ENCODE measurements at places on chromosomes 12 and 14.

DNA sequence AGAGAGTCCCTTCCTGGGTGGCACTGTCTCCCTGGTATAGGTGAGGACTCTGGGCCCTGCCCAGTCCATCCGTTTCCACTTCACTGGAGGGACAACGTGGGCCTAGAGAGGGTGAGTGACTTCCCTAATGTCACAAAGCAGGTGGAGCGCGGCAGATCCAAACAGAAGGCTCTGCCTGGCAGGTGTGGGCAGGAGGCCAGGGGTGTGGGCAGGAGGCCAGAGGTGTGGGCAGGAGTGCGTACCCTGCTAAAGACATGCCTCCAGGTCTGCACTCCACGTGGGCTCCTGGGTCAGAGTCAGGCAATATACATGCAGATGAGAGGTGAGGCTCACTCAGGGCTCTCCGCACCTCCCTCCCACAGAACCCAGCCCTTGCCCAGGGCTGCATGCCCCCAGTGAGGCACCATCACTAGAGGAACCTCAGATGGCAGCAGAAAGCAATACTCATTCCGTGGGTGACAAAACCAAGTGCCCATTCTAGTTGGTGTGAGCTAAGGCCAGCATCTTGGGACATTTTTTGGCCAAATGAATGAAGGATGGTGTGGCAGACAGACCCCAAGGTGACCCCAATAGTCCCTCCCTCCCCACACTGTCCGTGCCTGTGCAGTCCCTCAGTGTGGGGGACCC, 271.6 kb upstream of the RTL1 start:
- no peaks in the 10 kb centered on the region for H3K4me1 ChIP-seq
- DNase-seq, result peak; percentile 60
- H3K36me3 ChIP-seq, result no peaks in the 10 kb centered on the region
- H3K27me3 ChIP-seq, result no peaks in the 10 kb centered on the region

GRCh38 chr12:47591795-47592194, 114.0 kb downstream of the RPAP3 start:
- no peak overlapping the region for H3K27ac ChIP-seq
- DNase-seq, result no peak
- H3K4me1 ChIP-seq, result no peaks in the 10 kb centered on the region
- no peak overlapping the region for H3K4me3 ChIP-seq
- H3K27me3 ChIP-seq, result no peaks in the 10 kb centered on the region
- H3K36me3 ChIP-seq, result no peaks in the 10 kb centered on the region

DNA sequence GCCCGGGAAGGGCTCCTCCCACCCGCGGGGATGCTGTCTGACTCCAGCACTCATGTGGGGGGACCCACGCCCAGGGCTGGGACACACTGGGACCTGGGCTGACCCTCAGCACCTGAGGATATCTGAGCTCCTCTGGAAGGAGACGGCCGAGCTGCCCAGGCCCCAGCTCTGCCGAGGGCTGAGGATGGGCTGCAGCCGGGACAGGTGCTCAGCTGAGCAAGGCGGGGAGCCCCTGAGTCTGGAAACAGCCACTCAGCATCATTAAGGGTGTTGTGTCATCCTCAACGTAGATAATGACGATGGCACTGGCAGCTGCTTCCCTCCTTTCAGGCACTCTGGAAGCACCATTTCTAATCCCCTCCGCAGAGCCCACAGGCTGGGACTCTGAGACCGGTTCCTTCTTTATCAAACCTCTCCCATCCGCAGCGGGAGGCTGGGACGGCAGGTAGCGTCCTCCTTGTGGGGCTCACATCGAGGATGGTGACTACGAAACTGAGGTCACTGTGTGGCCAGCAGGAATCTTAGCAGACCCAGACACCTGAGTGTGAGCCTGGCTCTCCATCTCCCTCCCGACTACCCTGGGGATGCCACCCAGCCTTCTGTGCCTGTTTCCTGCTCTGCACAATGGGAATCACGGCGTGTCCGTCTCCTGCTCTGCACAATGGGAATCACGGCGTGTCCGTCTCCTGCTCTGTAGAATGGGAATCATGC, 26.7 kb upstream of the SFSWAP start:
- no peak overlapping the region for H3K27ac ChIP-seq
- no peaks in the 10 kb centered on the region for H3K27me3 ChIP-seq
- DNase-seq, result peak; percentile 61
- no peaks in the 10 kb centered on the region for H3K4me1 ChIP-seq

DNA sequence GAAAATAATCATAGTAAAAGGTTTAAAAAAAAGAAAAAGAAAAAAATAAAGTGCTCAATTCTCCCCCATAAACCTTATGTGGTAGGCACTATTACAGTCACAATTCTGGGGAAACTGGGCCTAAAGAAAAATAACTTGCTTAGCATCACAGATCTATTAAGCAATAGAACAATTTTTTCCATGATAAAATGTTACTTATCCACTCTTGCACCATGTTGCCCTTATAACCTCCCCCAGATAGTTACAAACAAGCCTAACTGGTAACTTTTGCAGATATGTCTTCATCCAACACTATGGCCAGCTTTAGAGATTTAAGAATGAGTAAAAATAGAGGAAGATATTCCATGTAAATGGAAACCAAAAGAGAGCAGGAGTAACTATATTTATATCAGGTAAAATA, 164.8 kb downstream of the DUSP6 start:
- no peak for DNase-seq
- no peak overlapping the region for H3K27ac ChIP-seq
- H3K4me1 ChIP-seq, result peaks cover 14% of the 10 kb centered on the region
- no peaks in the 10 kb centered on the region for H3K36me3 ChIP-seq

GRCh38 chr12:104154286-104154685, 16.3 kb upstream of the NFYB start:
- no peak overlapping the region for H3K4me3 ChIP-seq
- no peak for DNase-seq
- peaks cover 9% of the 10 kb centered on the region for H3K27me3 ChIP-seq
- H3K27ac ChIP-seq, result no peak overlapping the region
- H3K4me1 ChIP-seq, result no peaks in the 10 kb centered on the region

GRCh38 chr14:50260511-50260910, 29.1 kb upstream of the SOS2 start:
- H3K27ac ChIP-seq, result no peak overlapping the region
- no peaks in the 10 kb centered on the region for H3K4me1 ChIP-seq
- no peak for DNase-seq
- H3K27me3 ChIP-seq, result no peaks in the 10 kb centered on the region
- no peak overlapping the region for H3K4me3 ChIP-seq
- no peaks in the 10 kb centered on the region for H3K36me3 ChIP-seq

GRCh38 chr12:96719660-96720362, 187.2 kb upstream of the NEDD1 start:
- DNase-seq, result peak; percentile 59
- no peaks in the 10 kb centered on the region for H3K4me1 ChIP-seq
- H3K36me3 ChIP-seq, result no peaks in the 10 kb centered on the region

DNA sequence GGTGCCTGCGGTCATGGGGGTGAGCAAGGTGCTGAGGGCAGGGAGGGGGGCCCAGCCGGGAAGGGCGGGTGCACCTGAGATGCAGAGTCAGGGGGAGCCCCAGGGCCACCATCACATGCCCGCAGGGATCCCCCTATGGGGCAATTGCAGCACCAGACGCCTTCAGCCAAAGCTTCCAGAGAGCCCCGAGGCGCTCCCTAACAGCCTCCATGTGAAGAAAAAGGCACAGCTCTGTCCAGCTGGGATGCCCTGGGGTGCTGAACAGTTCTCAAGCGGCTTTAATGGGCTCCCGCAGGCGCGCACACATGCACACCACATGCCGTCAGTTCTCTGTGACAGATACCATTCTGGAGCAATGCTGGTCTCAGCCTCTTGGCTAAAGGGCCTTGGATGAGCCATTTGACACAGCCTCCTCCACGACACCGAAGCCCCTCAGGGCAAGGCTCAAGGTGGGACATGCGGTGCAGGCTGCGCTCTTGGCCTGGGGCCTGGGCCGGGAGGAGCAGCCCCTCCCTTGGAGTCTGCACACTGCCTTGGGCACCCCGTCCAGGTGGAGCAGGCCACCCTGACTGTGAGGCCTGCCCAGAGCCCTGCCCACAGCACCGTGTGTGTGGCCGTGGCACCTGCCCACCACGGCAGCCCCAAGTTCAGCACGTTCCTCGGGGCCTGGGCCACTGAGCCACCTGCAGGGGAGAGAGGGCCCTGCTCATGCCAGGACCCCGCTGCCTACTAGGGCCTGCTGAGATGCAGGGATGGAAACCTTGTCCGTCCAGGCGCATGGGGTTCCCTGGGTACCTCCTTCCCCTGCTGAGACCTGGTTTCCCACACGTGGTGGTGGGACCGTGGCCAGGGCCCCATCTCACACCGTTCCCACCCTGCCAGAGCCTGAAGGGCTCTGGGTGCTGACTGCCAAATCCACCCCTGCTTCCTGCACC, 7.7 kb downstream of the XRCC3 start:
- H3K27ac ChIP-seq, result no peak overlapping the region
- peak; percentile 66 for DNase-seq
- H3K4me1 ChIP-seq, result peaks cover 15% of the 10 kb centered on the region
- H3K36me3 ChIP-seq, result peaks cover 49% of the 10 kb centered on the region
- no peak overlapping the region for H3K4me3 ChIP-seq

DNA sequence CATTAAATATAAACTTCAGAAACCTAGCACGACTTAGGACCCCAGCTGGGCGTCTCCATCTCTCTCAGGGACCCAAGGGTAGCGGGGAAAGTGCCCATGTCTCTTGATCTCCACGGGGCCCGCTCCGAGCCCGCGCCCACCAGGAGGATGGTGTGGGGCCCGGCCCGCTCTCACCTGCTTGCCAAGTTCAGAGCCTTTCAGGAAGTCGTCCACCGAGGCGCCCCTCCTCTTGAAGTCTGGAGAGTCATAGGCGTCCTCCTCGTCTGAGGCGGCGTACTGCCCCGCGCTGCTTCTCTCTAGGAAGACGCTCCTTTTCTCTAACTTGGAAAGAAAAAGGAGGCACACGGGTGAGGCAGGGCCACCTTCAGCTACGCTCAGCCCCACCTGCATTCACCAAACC, 96.9 kb downstream of the PIWIL1 start:
- H3K4me1 ChIP-seq, result no peaks in the 10 kb centered on the region
- no peaks in the 10 kb centered on the region for H3K27me3 ChIP-seq
- peak; percentile 50 for DNase-seq
- H3K27ac ChIP-seq, result no peak overlapping the region
- no peak overlapping the region for H3K4me3 ChIP-seq
- no peaks in the 10 kb centered on the region for H3K36me3 ChIP-seq

DNA sequence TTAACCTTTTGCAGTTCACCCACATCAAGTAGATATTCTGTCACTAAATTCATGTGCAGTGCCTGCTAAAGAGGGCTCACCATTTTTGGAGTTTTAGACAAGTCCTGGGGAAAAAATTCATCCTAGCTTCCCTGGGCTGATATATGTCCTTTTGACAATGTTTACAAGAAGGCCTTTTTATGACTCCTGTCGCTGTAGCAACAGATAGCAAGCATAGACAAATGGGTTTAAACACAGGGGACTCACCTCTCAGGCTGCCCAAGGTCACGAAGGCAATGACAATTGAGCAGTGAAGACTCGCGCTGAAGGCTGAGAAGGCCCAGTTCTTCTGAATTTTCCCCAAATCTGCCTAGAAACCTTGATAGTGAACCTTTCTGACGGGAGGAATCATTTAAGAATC, 150.7 kb upstream of the CPM start:
- no peak overlapping the region for H3K4me3 ChIP-seq
- H3K36me3 ChIP-seq, result no peaks in the 10 kb centered on the region
- peaks cover 6% of the 10 kb centered on the region for H3K27me3 ChIP-seq
- no peak overlapping the region for H3K27ac ChIP-seq

DNA sequence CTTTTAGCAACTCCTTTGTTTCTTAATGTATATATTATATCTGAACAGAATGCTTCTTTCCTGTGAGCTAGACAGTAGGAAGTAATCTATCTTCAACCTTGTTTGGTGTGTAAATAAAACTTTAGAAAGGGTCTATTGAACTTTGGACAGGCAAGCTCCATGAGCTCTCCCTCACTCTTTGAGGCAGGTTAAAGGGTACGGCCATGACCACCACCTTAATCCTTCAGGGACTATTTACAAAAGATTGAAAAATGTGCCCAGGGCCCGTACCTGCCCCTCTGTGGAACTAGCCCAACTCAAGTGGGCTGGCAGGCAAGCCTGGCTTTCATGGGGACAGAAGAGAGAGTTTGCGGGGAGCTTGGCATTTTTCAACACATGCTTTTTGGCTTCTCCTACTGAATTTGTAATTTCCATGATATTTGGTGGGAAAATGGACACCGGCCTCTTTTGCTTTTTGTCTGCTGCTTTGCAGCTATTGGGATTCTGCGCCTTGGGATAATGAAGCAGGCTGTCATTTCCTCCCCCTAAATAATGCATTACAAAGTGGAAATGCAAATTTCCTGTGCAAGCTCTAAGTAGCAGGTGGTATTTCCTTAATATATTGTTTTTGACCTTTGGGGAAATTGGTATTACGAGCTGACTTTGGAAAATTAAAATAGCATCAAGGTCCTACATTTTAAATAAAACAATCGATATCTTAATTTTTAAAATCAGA, 106.0 kb downstream of the HMGA2 start:
- H3K27ac ChIP-seq, result peak overlapping the region; percentile 3
- no peak overlapping the region for H3K4me3 ChIP-seq
- no peak for DNase-seq
- no peaks in the 10 kb centered on the region for H3K27me3 ChIP-seq

- H3K27me3 ChIP-seq, result no peaks in the 10 kb centered on the region
- peaks cover 6% of the 10 kb centered on the region for H3K4me1 ChIP-seq
- H3K4me3 ChIP-seq, result peak overlapping the region; percentile 97
Observed at GRCh38 chr12:19440019-19440858, 947 bp downstream of the AEBP2 start.

GRCh38 chr14:95464514-95464913, 51.9 kb downstream of the SYNE3 start:
- H3K4me1 ChIP-seq, result peaks cover 9% of the 10 kb centered on the region

GRCh38 chr14:72812292-72812851, 81.5 kb downstream of the DPF3 start:
- no peaks in the 10 kb centered on the region for H3K27me3 ChIP-seq
- no peak overlapping the region for H3K4me3 ChIP-seq
- no peaks in the 10 kb centered on the region for H3K36me3 ChIP-seq
- no peaks in the 10 kb centered on the region for H3K4me1 ChIP-seq

- H3K36me3 ChIP-seq, result peaks cover 15% of the 10 kb centered on the region
- no peaks in the 10 kb centered on the region for H3K27me3 ChIP-seq
- no peaks in the 10 kb centered on the region for H3K4me1 ChIP-seq
- H3K4me3 ChIP-seq, result no peak overlapping the region
- DNase-seq, result no peak
- no peak overlapping the region for H3K27ac ChIP-seq
Observed at GRCh38 chr12:110647631-110648040, 33.7 kb downstream of the TCTN1 start.

GRCh38 chr14:105531894-105532623, 5.7 kb downstream of the TMEM121 start:
- peaks cover 5% of the 10 kb centered on the region for H3K4me1 ChIP-seq
- H3K27ac ChIP-seq, result no peak overlapping the region
- H3K4me3 ChIP-seq, result no peak overlapping the region
- H3K27me3 ChIP-seq, result peaks cover 8% of the 10 kb centered on the region
- H3K36me3 ChIP-seq, result no peaks in the 10 kb centered on the region
